Kidney capillary endothelial cell (primary cell): ENCODE measurements at places on chromosomes 13 and 19.

- DNase-seq, result no peak
These were observed 69.4 kb downstream of the RAB20 start for GRCh38 chr13:110491869-110492678.

GRCh38 chr13:19581675-19582074 lies 20.3 kb upstream of the TPTE2 start:
- no peak for DNase-seq

GRCh38 chr13:99980824-99981734 lies 505 bp upstream of the ZIC2 start:
- DNase-seq, result no peak

GRCh38 chr13:44764302-44764692 lies 188.2 kb upstream of the TSC22D1 start:
- DNase-seq, result no peak

DNA sequence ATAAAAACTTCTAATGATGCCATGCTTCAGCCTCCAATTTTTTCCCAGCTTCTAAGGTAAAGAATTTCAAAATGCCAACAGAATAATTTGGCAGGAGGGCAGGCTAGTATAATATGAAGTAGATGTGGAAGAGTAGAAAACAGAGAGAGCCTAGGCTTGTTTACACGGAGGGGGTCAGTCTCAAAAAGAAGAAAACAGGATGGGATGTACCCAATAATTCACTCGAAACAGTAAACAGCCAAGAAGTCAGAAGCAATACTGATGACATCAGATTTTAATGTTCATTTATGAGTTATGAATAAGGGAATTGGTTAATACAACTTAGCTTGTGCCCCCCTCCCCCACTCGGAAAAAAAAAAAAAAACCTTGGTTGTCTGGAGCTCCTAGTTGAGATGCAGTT lies 422.5 kb downstream of the FOXO1 start:
- DNase-seq, result no peak

GRCh38 chr19:12859546-12859945 lies 21.2 kb downstream of the MAST1 start:
- DNase-seq, result no peak

- no peak for DNase-seq
These were observed 513.0 kb downstream of the IRS2 start for GRCh38 chr13:109273326-109273751.

- no peak for DNase-seq
These were observed 5.4 kb upstream of the PLAUR start for GRCh38 chr19:43675269-43675879.

DNA sequence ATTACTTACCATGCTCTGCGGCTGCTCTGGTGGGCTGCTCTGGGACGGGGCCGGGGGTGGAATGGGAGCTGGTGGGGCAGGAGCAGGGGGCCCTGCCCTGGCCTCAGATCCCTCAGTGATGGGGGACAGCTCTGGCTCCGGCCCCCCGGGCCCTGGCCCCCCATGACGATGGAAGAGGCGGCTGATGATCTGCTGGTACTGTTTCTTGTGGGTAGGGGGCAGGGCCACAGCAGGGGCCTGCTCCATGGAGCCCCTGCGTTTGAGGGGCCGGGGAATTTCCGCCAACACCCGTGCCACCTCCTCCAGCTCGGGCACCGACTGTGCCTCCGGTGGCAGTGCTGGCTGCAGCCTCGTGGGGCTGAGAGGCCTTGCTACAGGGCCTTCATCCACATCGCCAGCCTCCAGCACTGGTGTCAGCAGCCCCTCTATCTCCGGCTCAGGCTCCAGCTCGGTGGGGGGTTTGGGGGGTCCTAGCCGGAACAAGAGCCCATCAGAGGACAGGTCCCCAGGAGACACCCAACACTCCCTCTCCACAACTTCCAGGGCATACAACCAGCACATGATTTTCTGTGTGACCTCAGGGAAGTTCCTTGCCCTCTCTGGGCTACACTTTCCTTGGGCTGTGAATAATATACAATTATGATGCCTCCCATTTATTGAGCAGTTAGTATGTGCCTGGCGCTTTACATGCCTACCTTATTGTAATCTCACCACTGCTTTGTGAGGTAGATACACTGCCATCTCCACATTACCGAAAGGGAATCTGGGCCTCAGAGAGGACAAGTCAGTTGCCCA lies 12.8 kb downstream of the PPP1R13L start:
- DNase-seq, result no peak

DNA sequence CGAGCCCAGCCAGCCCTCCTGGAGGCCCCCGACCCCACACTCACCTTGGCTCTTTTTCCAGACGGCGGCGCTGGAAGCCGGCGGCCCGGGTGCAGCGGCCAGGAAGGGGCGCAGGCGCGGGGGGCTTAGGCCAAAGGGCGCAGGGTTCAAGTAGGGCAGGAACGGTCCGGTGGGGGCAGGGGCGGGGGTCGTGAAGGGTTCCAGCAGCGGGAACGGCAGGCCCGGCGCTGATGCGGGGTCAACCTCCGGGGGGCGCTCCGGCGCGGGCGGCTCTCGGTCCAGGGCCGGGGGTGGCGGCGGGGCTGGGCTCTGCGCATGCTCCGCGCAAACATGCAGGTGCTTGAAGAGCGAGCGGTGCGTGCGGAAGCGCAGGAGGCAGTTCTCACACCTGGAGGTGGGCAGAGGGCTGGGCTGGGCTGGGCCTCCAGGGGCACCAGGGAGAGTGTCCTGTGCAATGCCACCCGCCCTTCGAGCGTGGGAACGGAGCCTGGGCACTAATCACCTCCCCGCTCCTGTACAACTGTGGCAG lies 2.3 kb downstream of the ZNF414 start:
- DNase-seq, result no peak

DNA sequence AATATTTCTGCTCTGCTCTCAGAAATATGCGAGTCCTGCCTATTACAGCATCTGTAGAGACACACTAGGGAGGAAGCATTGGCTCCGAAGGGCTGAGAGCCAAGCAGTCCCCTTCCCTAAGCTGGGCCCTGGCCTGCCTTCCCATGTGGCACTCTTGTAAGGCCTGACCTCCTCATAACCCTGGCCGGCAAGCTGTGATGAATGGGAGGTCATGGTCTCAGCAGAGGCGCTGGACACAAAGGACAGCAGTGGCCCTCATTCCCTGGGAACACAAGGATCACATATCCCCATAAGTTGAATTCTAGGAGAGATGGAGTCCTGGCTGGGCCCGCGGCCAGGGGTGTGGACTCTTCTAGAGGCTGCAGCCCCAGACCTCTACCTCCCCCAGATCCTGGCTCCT lies 483.3 kb downstream of the ZNF536 start:
- no peak for DNase-seq

DNA sequence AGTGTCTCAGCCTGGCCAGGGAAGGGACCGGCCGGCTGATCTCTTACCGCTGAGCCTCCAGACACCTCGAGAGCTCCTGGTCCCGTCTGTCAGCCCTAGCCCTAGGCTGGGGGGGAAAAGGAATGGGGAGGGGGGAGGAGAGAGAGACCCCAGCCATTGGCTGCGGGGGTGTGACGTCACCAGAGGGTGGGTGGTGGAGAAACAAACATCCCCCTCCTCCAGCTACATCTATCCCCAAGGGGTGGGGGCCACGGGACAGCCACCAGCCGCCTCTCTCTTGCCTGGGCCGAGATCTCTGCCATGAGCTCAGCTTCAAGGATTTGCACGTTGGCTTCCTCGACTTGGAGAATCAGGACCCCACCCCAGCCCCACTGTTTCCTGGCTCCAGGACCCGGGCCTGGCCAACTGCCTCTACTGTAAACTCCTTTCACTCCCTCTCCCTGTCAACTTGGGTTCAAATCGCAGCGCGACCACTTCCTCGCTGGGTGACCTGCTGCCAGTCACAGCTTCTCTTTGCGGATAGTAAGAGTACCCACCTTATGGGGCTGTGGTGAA lies at the start of gene PRX:
Gene PRX, minus strand, starts transcription at position 88 of the 555 bp plus-strand sequence. CDS start 5,446 bp downstream, outside the sequence.
- no peak for DNase-seq

DNA sequence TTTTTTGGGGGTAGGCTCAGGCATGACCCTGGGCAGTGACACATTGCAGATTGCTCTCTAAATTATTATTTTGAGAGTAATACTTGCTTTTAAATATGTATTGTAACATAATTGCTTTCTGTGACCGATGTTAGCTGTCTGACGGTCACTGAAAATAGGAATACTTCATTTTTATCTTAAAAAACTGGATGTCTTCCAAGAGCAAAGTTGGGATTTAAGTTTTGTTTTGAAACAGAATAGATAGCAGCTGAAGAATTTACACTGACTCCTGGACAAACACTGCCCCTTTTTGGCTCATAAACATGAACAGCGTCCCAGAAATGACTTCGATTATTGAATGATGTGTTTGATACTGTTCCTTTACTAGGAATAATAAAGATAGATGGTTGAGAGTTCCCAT lies 535.9 kb downstream of the GPC5 start:
- no peak for DNase-seq

GRCh38 chr19:42165146-42165545 lies 32.9 kb upstream of the POU2F2 start:
- DNase-seq, result no peak

- DNase-seq, result no peak
These were observed 37.1 kb downstream of the ZNF146 start for GRCh38 chr19:36252047-36252446.

GRCh38 chr19:13117176-13117771 lies 734 bp upstream of the TRMT1 start:
- no peak for DNase-seq

DNA sequence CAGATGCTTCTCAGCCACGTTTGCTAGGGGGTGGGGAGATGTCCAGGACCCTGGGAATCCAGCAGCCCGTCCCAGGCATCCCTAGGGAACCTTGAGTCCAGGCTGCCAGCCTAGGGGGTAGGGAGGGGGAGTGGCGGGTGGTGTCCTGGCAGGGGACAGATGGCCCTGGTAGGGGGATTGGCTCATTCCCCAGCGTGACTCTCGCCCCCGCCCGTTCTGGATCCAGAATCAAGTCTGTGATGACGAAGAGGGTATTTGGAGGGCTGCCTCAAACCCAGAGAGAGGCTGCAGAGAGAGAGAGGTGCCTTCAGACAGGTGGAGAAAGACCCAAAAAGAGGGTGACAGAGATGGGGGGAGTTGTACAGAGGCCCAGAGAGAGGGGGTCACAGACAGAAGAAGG lies 4.1 kb downstream of the SLC17A7 start:
- DNase-seq, result no peak

DNA sequence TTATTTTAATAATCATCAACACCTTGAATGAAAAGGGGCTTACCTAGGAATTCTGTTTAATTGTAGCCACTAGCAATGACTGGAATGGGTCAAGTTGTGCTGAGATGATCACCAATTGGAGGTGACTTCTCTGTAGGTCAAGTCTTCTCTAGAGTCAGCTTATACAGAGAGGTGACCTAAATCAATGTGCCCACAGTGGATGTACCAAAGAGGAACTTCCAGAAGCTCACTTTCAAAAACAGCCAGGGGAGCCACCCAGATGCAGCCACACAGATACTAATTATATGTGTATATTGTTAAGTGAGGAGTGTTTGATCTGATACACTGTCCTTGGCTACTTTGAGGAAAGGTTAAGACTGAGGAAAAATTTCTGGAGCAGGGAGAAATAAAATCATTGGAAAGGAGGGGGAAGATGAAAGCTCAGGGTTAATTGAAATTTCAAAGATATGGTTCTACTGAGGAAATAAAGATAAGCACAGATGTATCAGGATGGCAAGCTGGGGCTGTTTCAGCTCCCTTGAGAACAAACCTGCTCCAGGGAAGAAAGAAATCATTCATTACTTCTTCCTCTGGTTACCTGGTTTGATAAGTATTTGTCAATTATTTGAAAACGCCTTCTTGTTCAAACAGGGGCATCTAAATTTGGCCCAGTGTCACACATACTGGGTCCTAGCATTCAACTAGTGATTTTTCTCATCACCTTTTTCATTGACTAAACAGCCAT lies 5.1 kb downstream of the GPR183 start:
- DNase-seq, result no peak

DNA sequence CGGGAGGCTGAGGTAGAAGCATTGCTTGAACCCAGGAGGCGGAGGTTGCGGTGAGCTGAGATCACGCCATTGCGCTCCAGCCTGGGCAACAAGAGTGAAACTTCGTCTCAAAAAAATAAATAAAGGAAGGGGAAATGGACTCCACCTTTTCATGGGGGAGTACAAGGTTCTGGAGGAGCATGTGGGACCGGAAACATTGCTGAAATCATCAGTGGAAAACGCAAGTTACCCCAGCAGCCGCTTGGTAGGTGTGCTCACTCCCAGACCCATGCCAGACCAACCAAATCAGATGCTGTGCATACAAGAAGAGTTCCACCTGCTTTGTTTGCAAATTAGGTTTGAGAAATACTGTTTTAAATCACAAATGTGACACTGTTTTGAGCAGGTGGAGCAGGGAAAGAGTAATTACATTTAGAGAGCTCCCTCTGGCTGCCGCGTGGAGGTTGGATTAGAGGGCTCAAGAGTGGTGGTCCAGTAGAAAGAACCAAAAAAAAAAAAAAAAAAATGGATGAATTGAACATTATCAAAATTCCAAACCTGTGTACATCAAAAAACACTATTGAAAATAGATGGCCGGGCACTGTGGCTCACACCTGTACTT lies 4.9 kb downstream of the ERICH4 start:
- DNase-seq, result no peak

GRCh38 chr19:1253514-1254080 lies 5.2 kb downstream of the MIDN start:
- DNase-seq, result no peak

DNA sequence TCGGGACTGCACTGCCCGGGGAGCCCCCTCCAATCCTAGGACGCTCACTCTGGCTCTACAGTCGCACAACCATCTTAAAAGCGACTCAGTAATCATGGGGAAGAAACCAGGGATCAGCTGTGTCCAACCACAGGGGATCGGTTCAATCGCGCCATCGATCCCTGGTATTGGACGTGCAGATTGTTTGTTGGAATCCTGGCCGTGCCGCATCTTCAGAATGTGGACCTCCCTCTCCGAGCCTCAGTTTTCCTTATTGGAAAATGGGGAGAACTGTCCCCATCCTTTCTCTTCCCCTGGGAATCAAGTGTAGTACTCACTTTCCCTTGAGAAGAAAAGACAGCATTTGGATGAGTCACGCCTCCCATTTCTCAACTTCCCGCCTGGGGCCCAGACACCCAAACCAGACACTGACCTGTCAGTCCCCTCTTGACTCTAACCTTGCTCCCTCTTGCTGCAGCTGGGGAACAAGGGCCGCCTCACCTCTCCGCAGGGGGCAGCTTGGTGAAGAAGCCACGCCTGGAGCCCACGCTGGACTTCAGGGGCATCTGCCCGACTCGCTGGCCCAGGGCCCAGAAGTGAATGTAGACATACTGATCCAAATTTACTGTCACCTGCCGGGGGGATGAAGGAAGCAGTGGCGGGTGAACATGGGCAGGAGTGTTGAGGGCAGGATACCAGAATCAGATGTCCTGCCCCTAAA lies 17.6 kb downstream of the EMP3 start:
- no peak for DNase-seq

DNA sequence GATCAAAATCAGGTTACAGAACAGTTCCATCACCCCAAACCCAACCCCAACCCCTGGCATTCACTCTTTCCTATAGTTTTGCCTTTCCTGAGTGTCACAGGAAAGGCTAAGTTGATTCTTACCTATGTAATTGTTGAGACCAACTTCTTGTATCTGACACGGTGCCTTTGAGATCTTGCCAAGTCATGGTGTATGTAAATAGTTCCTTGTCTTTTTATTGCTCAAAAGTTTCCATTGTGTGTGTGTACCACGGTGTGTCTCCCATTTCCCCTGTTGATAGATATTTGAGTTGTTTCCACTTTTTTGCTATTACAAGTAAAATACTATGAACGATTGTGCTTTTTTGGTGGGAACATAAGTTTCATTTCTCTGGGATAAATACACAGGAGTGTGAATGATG lies 3.3 kb upstream of the IGFL2 start:
- no peak for DNase-seq

GRCh38 chr13:106879806-106880205 lies 311.9 kb upstream of the ARGLU1 start:
- no peak for DNase-seq

GRCh38 chr19:6354098-6354674 lies 7.1 kb upstream of the CLPP start:
- no peak for DNase-seq

GRCh38 chr19:3499738-3500428 lies 591 bp downstream of the DOHH start:
- no peak for DNase-seq
